Stimulated activated CD8-positive, alpha-beta memory T cell treated with anti-CD3 and anti-CD28 coated beads, Interleukin-4, amount 100 ng/mL, for 1 hour (primary cell): ENCODE measurements at places on chromosomes 11 and 22.

GRCh38 chr11:67400942-67401494, 640 bp downstream of the PPP1CA start:
- DNase-seq: no peak

DNA sequence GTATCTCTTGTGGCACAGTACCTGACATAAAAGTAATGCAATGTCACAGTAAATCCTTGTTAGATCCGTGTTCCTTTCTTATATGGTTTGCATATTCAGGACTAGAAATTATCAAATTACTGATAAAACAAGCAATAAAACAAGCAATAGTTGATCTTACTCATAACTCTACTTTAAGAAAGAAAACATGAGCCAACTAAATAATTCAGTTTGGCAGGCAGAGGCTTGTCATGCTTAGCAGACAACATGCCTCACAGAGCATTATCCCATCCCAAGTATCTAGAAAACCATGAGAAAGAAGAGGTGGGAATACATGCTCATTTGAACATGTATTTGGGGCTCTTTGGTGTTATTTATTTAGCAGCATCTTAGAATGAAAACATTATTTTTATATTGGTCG, 241.9 kb downstream of the SOX6 start:
- no peak for DNase-seq

DNA sequence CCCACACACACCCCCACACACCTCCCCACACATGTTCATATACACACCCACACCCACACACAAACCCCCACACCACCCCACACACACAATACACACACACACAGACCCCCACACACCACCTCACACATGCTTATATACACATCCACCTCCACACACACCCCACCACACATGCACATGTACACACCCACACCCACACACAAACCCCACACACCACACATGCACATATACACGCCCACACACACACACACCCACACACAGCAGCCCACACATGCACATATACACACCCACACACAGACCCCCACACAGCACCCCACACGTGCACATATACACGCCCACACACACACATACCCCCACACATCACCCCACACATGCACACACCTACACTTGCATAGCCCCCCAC, 29.1 kb downstream of the KCNC1 start:
- DNase-seq: no peak

GRCh38 chr11:44621140-44621681, 55.7 kb downstream of the CD82 start:
- DNase-seq: no peak

GRCh38 chr11:77217156-77217555, 84.3 kb downstream of the GDPD4 start:
- DNase-seq: no peak

- no peak for DNase-seq
Measured at GRCh38 chr11:10674911-10675440, 18.6 kb downstream of the IRAG1 start.

- DNase-seq: no peak
Measured at GRCh38 chr22:19873960-19874306, 19.3 kb upstream of the GNB1L start.

- no peak for DNase-seq
Measured at GRCh38 chr22:32714458-32715430, 86.8 kb upstream of the TIMP3 start.

DNA sequence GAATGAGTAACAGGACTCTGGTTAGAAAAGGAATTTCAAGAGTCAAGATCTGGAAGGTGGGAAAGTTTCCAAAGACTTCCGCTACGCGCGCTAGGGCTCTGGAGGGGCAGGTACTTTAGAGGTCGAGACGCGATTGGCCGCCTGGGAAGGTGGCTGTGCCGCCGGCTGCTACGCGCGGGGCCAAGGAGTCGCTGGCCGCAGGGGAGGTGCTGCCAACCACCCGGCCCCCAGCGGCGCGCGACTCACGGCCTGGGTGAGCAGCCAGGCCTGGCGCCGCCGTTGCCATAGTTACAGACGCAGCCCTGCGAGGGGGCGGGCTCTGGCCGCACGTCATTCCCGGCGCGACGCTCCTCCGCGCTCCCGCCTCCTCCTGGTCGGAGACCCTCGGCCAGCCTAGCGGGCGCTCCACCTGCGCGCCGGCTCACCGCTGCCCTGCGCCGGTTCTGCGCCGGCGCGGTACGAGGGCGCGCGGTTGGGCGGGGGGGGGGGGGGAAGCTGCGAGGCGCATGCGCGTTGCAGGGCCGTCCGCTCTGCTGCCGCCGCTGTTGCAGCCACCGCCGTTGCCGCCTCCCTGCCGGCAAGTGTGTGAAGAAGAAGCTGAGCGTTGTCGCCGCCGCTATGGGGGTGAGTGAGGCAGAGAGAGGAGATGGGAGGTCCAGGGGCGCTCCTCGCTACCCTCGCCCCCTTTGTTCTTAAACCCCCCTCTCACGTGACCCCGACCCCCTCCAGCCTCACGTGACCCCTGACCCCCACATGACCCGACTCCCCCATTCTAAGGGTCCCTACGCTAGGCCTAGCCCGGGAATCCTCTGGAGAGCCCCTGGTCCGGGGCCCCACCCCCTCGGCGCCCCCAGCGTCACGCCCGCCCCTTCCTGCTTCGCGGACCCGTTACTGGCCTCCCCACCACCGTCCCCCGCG, at the start of gene NAA40:
NAA40 (plus strand) TSS at position 524 of the 918 bp plus-strand sequence; CDS start at position 619, 95 bp downstream.
- DNase-seq: peak; percentile 83

DNA sequence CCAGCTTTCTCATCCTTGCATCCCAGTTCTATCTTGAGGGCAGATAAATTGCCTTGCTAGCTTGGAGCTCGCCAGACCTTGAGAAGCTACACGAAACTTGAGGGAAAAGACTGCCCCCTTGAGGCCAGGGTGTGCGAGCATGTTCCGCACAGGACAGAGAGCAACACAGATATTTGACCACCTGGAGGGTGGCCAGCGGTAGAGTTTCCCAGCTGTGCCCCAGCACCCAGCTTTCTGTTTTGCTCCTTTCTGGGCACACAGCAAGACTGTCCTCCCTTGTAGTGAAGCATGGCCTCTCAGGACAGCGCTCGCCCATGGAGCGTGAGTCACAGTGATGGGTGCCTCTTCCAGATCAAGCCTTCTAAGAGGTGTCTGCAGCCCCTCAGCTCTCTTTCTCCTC, 23.5 kb downstream of the SPATA19 start:
- DNase-seq: no peak

DNA sequence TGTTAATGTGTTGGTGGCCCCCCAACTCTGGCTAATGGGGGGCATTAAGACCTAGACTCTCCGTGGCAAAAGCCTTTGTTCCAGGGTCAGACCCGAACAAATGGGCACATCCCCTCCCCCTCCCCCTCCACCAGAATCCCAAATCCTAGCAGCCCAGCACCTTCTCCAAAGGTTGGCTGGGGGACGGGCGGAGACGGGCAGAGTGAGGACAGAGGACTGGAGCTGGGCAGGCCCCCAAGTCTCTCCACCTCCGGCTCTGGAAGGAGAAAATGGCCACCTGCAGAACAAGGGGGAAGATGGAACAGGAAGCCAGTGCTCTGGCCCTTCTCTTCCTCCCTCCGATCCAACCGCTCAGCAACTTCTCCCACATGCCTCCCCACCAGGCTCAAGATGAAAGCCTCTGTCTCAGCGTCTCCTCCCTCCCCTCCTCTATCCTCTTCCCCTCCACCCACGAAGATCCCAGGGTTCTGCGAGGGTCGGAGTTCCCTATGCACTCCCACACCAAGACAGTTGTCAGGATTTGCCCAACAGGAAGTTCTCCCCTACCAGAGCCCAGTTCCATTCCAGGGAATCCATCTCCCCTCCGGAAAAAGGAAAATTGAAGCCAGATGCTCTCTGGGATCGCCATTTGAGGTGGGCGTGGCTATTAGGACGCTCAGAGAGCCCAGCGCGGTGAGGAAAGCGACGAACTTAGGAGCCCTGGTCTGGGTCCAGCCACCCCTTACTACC, 20.1 kb downstream of the ADA2 start:
- no peak for DNase-seq

DNA sequence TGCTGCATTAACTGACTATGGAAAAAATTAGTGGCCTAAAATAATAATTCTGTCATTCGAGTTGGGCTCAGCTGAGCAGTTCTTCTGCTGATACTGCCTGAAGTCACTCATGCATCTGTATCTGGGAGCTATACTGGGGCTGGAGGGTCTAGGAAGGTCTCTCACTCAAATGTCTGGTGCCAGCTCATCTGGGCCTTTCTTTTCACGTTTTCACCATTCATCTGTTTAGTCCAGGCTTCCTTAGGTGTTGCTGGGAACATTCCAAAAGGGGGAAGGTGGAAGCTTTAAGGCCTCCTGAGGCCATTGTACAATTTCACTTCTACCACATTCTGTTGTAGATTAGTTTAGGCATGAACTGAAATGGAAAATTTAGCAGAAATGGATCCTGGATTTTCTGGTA, 28.0 kb downstream of the YAP1 start:
- no peak for DNase-seq

DNA sequence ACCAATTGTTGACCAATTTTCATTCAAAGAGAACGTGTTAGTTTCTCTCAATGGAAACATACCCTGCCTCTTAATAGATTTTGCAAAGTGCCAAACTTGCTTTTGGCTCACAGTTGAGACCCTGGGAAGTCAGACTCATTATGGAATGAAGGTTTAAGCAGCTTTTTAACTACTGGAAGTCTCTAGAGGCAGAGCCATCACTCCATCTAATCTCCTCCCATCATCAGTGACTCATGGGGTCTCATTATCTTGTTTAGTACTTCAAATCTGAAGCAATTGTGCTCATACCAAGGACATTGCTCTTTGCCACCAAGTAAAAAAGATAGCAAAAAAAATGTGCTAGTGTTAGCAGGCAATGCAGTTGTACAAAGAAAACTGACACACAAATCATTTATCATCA, 537.1 kb upstream of the LRRC4C start:
- DNase-seq: no peak

DNA sequence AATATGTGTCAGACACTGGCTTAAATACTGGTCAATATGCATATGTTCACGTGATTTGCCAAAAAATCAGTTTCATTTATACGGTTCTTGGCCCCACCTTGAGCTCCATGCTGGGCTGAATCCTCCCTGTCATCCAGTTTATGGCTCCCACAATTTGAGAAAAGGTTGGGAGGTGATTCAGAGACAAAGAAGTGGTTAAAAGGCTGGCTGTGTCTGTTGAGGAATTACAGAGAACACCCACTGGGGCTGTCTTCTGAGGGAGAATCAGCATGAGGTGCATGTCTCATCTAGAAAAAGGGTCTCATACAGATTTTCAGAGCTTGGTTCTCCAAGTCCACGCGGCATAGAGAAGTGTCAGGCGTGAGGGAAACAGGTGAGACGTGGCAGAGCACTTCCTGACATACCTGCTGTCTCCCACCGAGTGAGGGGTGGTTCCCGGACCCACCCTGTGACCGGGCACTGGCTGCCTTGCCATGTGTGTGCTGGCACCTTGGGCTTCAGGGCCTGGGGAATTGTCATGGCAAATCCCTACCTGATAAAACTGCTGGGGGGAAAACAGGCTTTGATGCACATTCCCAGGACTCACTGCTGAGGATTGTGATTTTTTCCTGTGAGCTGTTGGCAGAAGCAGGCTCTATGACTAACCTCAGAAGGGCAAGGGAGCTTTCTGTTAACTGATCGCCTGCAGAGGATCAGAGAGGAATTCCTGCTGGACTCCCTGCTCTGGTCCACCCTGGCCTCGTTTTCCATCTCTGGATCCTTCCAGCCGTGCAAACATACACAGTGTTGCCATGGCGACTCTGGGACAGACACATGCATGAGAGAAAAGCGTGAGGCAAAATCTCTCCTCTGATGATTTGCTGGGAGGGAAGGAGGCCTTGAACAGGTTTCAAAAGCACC, 223.6 kb downstream of the ADAMTS15 start:
- no peak for DNase-seq

DNA sequence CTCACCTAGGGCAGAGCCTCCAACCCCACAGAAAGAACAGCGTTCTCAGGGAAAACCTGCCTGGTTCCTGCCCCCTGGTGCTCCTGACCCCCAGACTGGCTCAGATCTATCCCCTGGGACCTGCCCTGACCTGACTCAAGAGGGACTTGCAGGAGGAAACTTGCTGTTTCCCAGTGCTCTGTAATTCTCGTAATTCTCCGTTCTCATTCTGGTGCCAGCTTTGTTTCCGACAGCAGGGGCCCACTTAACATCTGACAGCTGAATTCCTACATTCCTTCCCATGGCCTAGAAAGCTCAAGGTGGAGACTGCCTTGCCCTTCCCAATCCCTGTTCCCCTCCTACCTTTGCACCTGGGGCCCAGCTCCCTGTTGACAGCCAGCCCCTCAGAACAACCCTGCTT, 12.5 kb upstream of the CSF2RB start:
- DNase-seq: no peak

GRCh38 chr11:63813035-63813562, at the start of gene SPINDOC:
Gene SPINDOC (plus strand): TSS chr11:63813456. CDS start chr11:63813687, 231 bp downstream.
- DNase-seq: peak; percentile 43

DNA sequence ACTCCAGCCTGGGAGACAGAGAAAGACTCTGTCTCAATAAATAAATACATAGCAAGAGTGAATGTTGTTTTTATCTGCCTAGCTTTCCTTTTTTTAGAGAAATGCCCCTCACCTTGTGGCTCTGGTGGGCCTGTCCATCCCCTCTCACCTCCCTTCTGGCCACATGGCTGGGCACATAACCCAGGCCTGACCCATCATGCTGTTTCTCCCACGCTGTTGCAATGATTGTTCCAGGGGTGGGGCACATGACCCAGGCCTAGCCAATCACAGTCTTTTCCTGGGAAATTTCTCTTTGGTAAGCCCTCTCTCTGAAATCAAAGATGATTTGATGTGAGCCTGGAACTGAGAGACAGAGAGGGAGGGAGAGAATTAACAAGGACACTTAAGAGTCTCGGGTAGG, 5.5 kb upstream of the CYTH4 start:
- DNase-seq: no peak

DNA sequence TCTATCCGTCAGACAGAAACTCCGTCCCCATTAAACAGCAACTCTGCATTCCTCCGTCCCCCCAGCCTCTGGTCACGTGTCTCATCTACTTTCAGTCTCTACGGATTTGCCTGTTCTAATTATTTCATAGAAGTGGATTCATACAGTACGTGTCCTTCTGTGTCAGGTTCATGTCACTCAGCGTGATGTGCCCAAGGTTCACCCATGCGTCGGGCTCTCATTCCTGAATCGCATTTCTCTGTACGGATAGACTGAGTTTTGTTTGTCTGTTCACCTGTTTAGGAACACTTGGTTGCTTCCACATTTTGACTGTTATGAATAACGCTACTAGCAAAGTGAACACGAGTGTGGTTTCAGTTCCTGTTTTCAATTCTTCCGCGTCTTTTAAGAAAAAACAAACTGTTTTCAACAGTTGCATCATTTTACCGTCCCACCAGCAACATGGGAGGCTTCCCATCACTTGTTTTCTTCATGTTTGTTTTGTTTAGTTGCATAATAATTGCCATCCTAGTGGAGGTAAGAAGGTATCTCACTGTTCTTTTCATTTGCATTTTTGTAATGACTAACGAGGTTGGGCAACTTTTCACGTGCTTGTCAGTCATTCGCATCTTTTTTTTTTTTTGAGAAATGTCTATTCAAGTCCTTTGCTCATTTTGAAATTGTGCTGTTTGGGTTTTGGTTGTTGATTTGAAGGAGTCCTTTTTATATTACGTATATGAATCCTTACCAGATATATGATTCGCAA, 8.9 kb upstream of the NLRP6 start:
- DNase-seq: no peak
